ENCODE measurements at places on chromosomes 13 and 19.
A peak's percentile ranks its signal among the peaks of the same experiment; 100 is the strongest.

- peak; percentile 42 for DNase-seq
Measured at GRCh38 chr19:15251010-15251748, 18.9 kb upstream of the EPHX3 start.

- DNase-seq, result no peak
Measured at GRCh38 chr19:9431475-9431874, 3.9 kb downstream of the ZNF266 start.

DNA sequence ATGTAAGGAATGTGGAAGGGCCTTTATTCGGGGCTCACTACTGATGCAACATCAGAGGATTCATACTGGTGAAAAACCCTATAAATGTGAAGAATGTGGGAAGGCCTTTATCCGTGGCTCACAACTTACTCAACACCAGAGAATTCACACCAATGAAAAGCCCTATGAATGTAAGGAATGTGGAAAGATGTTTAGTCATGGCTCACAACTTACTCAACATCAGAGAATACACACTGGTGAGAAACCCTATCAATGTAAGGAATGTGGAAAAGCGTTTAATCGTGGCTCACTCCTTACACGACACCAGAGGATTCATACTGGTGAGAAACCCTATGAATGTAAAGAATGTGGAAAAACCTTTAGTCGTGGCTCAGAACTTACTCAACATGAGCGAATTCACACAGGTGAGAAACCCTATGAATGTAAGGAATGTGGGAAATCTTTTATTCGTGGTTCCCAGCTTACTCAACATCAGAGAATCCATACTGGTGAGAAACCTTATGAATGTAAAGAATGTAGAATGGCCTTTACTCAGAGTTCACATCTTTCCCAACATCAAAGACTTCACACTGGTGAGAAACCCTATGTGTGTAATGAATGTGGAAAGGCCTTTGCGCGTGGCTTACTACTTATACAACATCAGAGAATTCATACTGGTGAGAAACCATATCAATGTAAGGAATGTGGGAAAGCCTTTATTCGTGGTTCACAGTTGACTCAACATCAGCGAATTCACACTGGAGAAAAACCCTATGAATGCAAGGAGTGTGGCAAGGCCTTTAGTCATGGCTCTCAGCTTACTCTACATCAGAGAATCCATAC is 44.3 kb downstream of the ZNF585A start:
- no peak for DNase-seq

DNA sequence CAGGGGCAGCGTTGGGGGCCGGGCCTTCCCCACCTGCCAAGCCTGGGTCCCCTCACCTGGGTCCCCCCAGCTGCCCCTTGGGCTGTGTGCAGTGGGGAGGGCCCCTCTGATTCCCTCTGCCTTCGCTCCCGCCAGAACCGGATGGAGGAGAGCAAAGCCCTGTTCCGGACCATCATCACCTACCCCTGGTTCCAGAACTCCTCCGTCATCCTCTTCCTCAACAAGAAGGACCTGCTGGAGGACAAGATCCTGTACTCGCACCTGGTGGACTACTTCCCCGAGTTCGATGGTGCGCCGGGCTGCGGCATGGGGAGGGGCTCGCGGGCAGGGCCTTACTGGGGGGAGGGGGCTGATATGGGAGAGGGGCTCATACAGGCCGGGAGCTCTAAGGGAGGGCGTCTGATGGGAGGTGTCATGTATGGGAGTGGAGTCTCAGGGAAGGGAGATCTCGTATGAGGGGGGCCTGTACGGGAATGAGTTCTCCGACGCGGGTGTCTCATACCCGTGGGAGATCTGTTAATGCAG is 16.7 kb upstream of the GNA15 start:
- no peak for DNase-seq

- DNase-seq, result no peak
Measured at GRCh38 chr13:34346626-34347025, 528.7 kb downstream of the RFC3 start.

GRCh38 chr19:57233207-57233606 is 2.4 kb downstream of the AURKC start:
- no peak for DNase-seq

Data from BJ (cell line).